Activated T-helper 1 cell treated with anti-CD3 and anti-CD28 coated beads, Interleukin-12 subunit alpha, Interleukin-12 subunit beta, Interleukin-2, Interleukin-4 antibody, amounts not matched to agents 30 ng/mL and 10 ng/mL and 1 ng/mL, durations not matched to agents 14 hours and 24 hours and 36 hours (primary cell): ENCODE measurements at places on chromosomes 7 and 10. TPM values are rescaled to one million over a fixed set of nuclear protein-coding genes. Genes with fewer than 3 reads are reported as not detected.

PRSS1 gene
- not detected in 2 replicates for total RNA-seq

TAS2R3 gene
- 0.99 and 1.3 TPM in 2 replicates for total RNA-seq

CPA2 gene
- total RNA-seq = not detected in 2 replicates

COL13A1 gene
- not detected in 2 replicates for total RNA-seq

MACC1 gene
- not detected in 2 replicates for total RNA-seq

CPA1 gene
- not detected in 2 replicates for total RNA-seq

RASA4 gene
- 50.1 and 50.4 TPM in 2 replicates for total RNA-seq

UNCX gene
- total RNA-seq = not detected in 2 replicates

NXPH1 gene
- total RNA-seq = not detected in 2 replicates

CYP2C19 gene
- not detected in 2 replicates for total RNA-seq

AGBL3 gene
- 1.5 and 1.9 TPM in 2 replicates for total RNA-seq

DNA sequence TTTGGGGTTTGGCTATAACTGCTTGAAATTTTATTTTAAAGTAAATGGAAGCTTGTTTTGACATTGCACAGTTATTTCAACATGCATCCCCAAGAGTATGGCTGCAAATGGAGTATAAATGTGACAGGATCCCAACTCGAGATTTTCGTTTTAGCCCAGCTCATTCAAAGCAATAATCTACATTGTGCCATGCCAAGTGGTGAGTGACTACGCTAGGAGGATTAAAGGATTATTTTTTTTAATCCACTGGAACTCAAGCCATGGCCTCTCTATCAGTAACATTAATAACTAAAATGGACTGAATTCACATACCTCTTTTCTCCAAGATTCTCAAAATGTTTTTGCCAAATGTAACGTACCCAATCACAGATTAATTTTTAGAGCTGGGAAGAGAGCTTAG lies 60.6 kb upstream of the AUTS2 start:
- no peak for DNase-seq

DNA sequence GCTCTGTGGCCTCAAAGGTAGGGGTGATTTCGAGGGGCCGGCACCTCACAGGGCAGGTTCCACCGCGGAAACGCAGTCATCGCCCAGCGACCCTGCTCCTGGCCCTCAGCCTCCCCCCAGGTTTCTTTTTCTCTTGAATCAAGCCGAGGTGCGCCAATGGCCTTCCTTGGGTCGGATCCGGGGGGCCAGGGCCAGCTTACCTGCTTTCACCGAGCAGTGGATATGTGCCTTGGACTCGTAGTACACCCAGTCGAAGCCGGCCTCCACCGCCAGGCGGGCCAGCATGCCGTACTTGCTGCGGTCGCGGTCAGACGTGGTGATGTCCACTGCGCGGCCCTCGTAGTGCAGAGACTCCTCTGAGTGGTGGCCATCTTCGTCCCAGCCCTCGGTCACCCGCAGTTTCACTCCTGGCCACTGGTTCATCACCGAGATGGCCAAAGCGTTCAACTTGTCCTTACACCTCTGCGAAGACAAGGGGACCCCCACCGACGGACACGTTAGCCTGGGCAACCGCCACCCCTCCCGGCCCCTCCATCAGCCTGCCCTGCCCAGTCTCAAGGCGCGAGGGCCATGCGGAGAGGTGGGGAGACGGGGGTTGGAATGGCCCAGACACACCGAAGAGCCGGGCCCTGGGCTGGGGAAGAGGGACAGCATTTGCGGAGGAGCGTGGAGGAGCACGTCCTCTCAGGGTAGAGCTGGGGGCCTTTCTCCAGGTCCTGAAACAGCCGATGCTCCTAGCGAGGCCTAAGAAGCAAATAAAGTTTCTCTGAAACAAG lies 6.0 kb downstream of the SHH start:
- DNase-seq = no peak

DNA sequence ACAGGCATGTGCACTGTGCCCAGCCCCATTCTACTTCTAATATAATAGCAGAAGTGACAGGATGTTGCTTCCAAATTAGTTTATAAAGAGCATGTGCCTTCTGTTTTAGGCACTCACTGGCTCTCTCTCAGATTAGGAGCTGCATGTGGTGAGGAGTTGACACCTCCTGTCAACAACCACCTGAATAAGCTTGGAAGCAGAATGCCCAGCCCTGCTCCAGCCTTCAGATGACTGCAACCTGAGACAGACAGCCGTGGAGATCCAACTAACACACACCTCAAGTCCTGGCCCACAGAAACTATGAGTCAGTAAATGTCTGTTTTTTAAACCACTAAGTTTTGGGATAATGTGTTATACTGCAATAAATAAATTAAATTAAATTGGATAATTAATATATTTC lies 54.5 kb downstream of the PARD3 start:
- DNase-seq = no peak

GRCh38 chr10:130190737-130191115 lies 54.5 kb downstream of the GLRX3 start:
- DNase-seq = no peak

- DNase-seq = no peak
Measured at GRCh38 chr7:142733271-142733670, 16.0 kb upstream of the PRSS1 start.

- DNase-seq = no peak
Measured at GRCh38 chr10:5449227-5449626, 36.9 kb downstream of the NET1 start.

DNA sequence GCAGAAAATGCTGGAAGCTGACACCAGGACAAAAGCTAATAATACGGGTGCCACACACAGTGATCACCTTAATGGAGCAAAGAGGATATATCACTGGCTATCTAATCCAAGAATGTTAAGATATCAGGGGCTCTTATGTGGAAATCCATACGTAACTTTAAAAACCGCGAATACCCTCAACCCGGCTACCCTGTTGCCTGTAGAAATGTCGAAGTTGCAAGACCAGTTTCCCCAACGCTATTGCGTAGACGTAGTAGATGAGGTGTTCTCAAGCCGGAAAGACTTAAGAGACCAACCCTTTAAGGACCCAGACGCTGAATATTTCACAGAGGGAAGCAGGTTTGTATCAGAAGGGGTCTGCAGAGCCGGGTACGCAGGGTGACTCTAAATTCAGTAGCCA lies 7.9 kb upstream of the CYREN start:
- no peak for DNase-seq

DNA sequence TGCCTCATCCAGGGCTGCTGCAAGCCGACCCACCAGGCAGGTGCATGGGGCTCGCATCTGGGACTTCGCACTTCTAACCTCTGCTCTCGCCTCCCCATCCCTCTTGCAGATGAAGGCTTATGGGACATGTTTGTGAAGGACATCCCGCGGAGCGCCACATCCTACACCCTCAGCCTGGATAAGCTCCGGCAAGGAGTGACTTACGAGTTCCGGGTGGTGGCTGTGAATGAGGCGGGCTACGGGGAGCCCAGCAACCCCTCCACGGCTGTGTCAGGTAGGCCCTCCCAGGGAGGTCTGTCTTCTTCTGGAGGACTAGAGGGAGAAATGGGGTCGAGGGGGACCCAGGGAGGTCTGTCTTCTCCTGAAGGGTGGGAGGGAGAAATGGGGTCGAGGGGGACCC lies 448.9 kb upstream of the FOXK1 start:
- DNase-seq = no peak

DNA sequence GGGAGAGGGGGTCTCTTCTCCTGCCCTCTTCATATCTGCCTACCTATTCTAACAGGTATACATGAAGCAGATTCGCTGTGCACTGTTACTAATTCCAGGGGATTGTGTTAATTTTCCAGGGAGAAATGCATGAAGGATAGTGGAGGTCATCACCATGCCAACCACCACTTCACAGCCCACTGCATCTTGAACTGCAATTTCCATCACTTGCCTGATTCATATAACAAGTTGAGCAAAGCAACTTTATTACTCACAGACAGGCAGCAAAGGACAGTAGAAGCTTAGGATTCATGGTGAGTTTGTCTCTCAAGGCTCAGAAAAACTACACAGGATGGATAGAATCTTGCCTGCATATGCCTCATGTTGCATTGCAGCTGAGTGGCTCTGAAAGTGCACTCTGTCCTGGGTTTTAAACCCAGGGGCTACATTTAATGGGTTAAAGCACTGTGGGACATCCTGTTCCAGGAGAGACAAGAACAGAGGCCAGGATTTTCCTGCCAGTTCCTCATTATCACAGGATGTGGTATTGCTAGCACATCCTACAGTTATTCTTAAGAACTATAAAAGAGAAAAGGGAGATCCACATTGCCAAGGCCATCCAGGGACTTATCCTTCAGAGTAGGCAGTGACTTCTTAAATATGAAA lies 136.9 kb upstream of the PRSS1 start:
- DNase-seq = no peak

GRCh38 chr7:1529383-1530116 lies 952 bp upstream of the MAFK start:
- no peak for DNase-seq

DNA sequence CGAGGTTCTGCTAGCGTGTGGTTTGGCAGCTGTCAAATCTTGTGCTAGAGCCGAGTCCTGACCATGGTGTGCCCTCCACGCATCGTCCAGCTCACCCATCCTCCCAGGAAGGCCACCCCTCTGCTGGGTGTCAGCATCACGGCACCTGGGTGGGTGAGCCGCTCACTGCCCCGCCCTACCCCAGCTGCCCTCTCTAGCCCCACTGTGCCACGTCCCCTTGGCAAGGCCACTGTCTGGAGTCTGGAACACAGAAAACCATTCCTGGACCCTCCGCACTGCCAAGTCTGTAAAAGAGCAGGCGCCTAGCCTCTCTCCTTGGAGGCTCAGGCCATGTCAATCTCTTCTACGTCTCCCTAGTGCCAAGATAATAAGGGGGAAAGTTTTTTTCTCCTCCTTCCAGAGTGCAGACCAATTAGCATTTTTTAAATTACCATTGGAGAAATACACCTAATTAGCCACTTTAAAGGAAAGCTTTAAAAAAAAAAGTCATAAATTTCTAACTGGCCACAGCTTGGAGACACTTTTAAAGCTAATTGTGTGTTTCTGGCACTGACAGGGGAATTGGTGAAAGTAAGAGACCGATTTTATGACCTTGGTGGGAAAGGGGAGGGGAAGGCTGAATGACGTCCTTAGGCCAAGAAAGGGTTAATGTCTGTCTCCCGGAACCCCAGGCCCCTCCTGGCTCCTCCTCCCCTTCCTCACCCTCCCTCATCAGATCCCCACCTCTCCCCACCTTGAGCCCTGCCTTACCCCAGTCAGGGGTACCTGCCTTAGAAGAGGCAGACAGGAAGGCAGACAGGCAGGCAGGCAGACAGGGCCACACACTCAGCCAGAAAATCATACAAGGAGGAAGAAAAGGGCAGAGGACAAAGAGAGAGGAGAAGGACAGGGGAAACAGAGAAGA lies 151.2 kb downstream of the PLXNA4 start:
- no peak for DNase-seq

DNA sequence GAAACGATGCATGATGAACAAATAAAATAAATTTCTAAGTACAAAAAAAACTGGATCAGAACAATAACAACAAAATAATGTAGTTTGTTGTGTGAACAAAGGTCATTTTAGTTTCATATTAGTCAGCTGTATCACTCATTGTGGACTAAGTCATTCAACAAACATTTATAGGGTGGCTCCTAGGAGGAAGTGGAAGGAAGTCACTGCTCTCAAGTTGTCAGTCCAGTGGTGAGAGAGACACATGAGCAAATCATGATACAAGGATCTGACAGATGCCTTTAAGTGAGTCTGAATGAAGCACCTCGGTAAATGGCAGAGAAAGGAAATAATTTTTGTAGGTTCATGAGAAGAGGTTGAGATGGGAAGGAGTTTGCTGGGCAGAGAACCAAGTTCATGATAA lies 56.8 kb downstream of the EPDR1 start:
- DNase-seq = no peak

DNA sequence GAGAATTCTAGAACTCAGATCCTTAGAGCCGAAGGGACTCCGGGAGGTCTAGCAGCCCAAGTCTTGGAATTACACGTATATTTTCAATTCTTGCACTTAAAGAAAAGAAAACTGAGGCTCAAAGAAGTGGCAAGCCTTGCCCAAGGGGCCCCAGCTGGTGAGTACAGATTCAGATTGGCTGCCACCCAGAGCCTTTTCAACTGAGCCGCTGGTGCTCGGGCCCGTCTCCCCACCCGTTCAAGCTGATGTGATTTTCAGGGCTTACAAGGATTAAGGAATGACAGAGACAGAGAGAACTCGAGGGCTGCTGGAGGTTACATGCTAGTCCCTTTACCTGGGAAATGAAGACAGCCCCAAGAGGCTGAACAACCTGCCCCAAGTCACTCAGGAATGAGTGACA lies 117.8 kb downstream of the ABLIM1 start:
- DNase-seq = no peak

- no peak for DNase-seq
Measured at GRCh38 chr7:36984041-36984521, 259.8 kb upstream of the AOAH start.

DNA sequence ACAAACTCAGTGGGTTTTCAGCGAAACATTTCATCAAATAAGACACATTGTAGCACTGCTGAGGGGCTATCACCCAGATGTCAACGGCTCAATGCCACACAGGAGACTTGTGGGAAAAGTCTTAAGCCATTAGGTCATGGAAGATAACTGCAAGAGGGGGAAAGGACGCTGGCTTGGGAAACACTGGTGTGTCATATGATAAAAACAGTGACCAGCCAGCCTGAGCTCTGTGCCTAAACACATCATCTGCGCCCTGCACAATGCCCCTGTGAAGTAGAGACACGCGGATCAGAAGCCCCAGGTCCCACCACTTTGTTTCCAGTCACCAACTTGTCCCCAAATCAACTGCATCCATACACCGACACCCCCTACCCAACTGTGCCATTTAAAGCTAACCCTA lies 116.7 kb downstream of the TNS3 start:
- DNase-seq = no peak

GRCh38 chr10:18140149-18140956 lies at the start of gene CACNB2:
TSS of gene CACNB2 (plus strand) at chr10:18140424.
- DNase-seq = no peak

- DNase-seq = peak; percentile 48
Measured at GRCh38 chr10:110209926-110210673, 2.7 kb downstream of the MXI1 start.

DNA sequence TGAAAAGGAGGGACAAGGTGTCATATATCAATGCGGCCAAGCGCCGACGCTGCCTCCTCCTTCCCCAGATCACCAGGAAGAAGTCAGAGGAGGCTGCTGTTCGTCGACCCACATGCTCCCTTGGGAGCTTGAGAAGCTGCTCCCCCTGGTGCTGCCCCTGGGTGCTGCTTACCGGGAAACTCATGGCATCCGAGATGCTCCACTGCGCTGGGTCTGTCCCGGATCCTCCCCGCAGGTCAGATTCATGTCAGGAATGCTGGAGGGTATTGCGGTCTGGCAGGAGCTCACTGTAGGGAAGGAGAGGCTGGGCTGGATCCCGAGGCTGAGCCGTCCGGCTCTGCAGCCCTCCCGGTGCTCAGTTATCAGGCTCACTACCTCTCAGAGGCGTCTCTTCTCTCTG lies 123.7 kb upstream of the FAM20C start:
- DNase-seq = no peak

- no peak for DNase-seq
Measured at GRCh38 chr10:30719832-30720231, 90.3 kb upstream of the LYZL2 start.
